A549 treated with Mapracorat at 1 μM for 4 hours (cell line): ENCODE measurements at places on chromosomes 12 and 14. TPM values are rescaled to one million over a fixed set of nuclear protein-coding genes. Genes with fewer than 3 reads are reported as not detected.

The KERA gene
- total RNA-seq = not detected in 5 replicates

The OAS2 gene
- 0.12 to 0.41 TPM (median 0.13 TPM) in 5 replicates for total RNA-seq

The KCNH5 gene
- total RNA-seq = 0.02 TPM in 1 of 5 replicates, not detected in the others

The TSPAN8 gene
- total RNA-seq = not detected in 5 replicates

The BHLHE41 gene
- total RNA-seq = 0.28 to 1.6 TPM (median 0.47 TPM) in 5 replicates

The ZCCHC8 gene
- 22.5 to 23.9 TPM (median 22.9 TPM) in 5 replicates for total RNA-seq

The WDHD1 gene
- total RNA-seq = 8.1 to 12.5 TPM (median 11.5 TPM) in 5 replicates

The IL31 gene
- total RNA-seq = not detected in 5 replicates

The AMIGO2 gene
- 61.2 to 89.9 TPM (median 86.9 TPM) in 5 replicates for total RNA-seq

The FAR2 gene
- 0.30 TPM in 1 of 5 replicates, not detected in the others for total RNA-seq

The FOXG1 gene
- 0.13 to 0.23 TPM (median 0.15 TPM) in 5 replicates for total RNA-seq

The LALBA gene
- total RNA-seq = not detected in 5 replicates

The HIF1A gene
- 118 to 198 TPM (median 192 TPM) in 5 replicates for total RNA-seq

The STAC3 gene
- 0.27 to 0.61 TPM (median 0.58 TPM) in 5 replicates for total RNA-seq

The RPL36AL gene
- 399 to 570 TPM (median 426 TPM) in 5 replicates for total RNA-seq

The LRTM2 gene
- total RNA-seq = 0.05 TPM in 1 of 5 replicates, not detected in the others

The POTEG gene
- total RNA-seq = not detected in 5 replicates

The C12orf56 gene
- 0.12 TPM in 1 of 5 replicates, not detected in the others for total RNA-seq

The MARK3 gene
- 52.4 to 59.7 TPM (median 54.7 TPM) in 5 replicates for total RNA-seq

The ACVRL1 gene
- total RNA-seq = 0.08 to 0.62 TPM (median 0.15 TPM) in 4 of 5 replicates, not detected in the other

The USP44 gene
- 0.06 to 0.20 TPM (median 0.13 TPM) in 3 of 5 replicates, not detected in the others for total RNA-seq

The PRH1 gene
- total RNA-seq = 1.8 to 3.9 TPM (median 2.8 TPM) in 5 replicates

The OR4E1 gene
- total RNA-seq = not detected in 5 replicates

The LRP1 gene
- 14.7 to 19.0 TPM (median 15.1 TPM) in 5 replicates for total RNA-seq

The SELPLG gene
- total RNA-seq = 0.81 to 1.2 TPM (median 0.89 TPM) in 5 replicates

The OTOGL gene
- total RNA-seq = not detected in 5 replicates

The P2RX2 gene
- not detected in 5 replicates for total RNA-seq

The AICDA gene
- total RNA-seq = 0.07 to 0.48 TPM (median 0.14 TPM) in 5 replicates

The PIK3C2G gene
- total RNA-seq = not detected in 5 replicates

The GLTP gene
- 19.4 to 22.2 TPM (median 20.2 TPM) in 5 replicates for total RNA-seq

The FAM161B gene
- 1.4 to 1.7 TPM (median 1.6 TPM) in 5 replicates for total RNA-seq

The CD69 gene
- not detected in 5 replicates for total RNA-seq

The OVCH1 gene
- not detected in 5 replicates for total RNA-seq

The DHRS4 gene
- total RNA-seq = 42.8 to 50.0 TPM (median 43.6 TPM) in 5 replicates

The RIMBP2 gene
- total RNA-seq = 0.05 TPM in 1 of 5 replicates, not detected in the others

The MON2 gene
- total RNA-seq = 11.7 to 15.4 TPM (median 14.0 TPM) in 5 replicates

The RPL10L gene
- not detected in 5 replicates for total RNA-seq

The RPS6KA5 gene
- total RNA-seq = 3.4 to 6.0 TPM (median 4.6 TPM) in 5 replicates

The GPR84 gene
- 0.09 to 0.15 TPM in 2 of 5 replicates, not detected in the others for total RNA-seq
